D341Med (cell line): ENCODE measurements at places on chromosomes 1 and 21.

- peak; percentile 9 for DNase-seq
Observed at GRCh38 chr1:29519108-29519787, 282.9 kb downstream of the PTPRU start.

DNA sequence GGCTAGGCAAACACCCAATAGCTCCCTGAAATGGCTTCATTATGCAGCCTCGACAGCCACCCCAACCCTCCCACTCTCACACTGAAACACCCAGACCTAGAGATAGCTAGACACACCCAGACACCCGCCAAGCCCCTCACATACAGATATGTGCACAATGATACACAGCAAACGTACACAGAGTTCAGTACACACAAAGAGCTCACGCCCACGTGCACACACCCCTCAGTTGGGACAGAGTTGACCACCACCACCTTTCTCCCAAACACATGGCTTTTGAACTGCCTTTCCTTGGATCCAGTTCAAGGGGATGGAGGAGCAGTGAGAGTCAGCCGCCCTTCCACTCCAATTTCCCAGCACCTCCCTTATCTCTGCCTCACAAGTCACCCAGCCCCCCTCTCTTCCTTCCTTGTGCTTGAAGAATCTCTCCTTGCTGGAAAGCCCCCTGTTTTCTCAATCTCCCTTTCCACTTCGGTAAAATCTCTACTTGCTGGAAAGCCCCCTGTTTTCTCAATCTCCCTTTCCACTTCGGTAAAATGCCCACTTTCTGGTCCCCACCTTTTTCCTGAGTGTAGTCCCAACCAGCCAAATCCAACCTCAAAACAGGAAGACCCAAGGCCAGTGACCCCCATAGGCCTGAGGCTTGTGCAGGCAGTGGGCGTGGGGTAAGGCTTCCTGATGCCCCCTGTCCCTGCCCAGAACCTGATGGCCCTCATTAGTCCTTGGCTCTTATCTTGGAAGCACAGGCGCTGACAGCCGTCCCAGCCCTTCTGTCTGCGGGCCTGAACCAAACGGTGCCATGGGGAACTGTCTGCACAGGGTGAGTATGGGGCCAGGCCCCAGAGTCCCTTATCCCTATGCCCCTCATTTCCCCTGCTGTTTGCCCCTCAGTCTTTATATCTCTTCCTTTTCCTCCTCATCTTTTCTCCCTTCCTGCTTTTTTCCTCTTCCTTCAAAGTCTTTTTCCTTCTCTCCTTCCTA is at the start of gene ACKR1:
Gene ACKR1 (plus strand): TSS at position 715 of the 981 bp plus-strand sequence. CDS start 85 bp downstream, at position 800.
- no peak for DNase-seq

DNA sequence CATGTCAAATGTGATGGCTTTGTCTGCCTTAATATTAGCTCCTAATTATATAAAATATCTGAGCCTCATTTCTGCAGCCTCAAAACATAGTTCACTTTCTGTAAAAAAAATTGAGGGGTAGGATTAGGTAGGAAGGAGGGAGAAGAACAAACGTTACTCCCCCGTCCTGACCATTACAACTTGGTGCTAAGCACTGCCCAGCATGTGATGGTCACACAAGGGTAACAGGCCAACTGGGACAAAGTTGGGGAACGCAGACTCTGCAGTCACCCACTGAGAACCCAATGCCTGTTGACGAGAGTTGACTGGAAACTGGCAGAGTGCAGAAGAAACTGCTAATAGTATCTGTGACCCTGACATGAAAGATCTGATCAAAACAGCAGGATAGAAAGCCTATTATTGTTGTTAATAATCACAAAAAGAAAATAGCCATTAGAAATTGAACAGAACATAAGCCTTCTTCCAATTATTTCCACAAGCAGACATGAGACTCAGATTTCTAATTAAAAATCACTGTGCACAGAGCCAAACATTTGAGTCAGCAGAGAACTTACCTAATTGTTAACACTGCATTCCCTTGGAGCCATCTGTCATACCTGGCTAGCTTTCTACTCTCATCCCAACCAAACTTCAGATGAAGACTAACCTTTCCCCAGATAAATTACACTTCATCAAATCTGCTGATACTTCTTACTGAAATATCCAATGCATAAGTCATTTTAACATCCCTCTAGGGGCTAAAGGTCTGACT is 5.5 kb downstream of the SORT1 start:
- DNase-seq = no peak

DNA sequence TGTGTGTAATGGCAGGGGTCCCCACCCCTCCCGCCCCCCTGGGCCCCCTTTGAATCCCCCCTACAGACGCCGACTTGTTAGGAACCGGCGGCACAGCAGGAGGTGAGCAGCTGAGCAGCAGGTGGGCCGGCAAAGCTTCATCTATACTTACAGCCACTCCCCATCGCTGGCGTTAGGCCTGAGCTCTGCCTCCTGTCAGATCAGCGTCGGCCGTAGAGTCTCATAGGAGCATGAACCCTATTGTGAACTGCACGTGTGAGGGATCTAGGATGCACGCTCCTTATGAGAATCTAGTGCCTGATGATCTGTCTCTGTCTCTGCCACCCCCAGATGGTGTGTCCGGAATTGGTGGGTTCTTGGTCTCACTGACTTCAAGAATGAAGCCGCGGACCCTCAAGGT is 14.9 kb upstream of the VPS26C start:
- DNase-seq = no peak

GRCh38 chr1:8004803-8005573 is 21.1 kb downstream of the ERRFI1 start:
- no peak for DNase-seq

- no peak for DNase-seq
Observed at GRCh38 chr1:46131093-46131492, 1.3 kb downstream of the PIK3R3 start.

- no peak for DNase-seq
Observed at GRCh38 chr1:2014741-2015735, 4.1 kb upstream of the GABRD start.
